ENCODE measurements at places on chromosomes 6 and 20.

- DNase-seq = no peak
Measured at GRCh38 chr6:104768906-104769305, 90.8 kb downstream of the HACE1 start.

- DNase-seq = no peak
Measured at GRCh38 chr6:167013067-167013466, 13.9 kb downstream of the CEP43 start.

GRCh38 chr6:143598466-143599080 lies 79.2 kb upstream of the PHACTR2 start:
- DNase-seq = no peak

DNA sequence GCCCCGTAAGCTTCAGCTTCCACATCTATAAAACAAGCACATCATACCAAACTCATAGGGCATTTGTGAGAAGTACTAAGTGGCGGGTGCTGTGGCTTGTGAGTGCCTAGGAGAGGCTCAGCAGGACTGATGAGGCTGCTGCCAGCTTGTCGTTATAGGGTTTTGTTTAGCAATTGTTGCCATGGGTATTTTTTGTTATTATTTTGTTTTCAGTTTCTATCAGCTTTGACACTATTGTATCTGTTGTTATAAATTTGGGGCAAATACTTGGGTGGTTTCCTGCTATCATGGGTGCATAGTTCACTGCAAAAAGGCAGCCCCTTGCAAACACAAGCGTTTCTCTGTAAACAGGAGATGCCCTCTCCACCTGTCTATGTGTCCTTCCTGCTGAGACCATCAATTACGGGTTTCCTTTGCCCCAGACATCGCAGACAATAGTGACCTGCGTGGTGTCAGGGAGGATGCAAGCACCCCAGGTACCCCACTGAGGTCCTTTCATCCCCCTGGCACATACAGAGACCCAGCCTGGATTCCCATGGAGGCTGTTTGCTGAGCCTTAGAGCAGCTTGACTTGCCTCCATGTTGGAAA lies 3.1 kb upstream of the CCDC167 start:
- DNase-seq = no peak

DNA sequence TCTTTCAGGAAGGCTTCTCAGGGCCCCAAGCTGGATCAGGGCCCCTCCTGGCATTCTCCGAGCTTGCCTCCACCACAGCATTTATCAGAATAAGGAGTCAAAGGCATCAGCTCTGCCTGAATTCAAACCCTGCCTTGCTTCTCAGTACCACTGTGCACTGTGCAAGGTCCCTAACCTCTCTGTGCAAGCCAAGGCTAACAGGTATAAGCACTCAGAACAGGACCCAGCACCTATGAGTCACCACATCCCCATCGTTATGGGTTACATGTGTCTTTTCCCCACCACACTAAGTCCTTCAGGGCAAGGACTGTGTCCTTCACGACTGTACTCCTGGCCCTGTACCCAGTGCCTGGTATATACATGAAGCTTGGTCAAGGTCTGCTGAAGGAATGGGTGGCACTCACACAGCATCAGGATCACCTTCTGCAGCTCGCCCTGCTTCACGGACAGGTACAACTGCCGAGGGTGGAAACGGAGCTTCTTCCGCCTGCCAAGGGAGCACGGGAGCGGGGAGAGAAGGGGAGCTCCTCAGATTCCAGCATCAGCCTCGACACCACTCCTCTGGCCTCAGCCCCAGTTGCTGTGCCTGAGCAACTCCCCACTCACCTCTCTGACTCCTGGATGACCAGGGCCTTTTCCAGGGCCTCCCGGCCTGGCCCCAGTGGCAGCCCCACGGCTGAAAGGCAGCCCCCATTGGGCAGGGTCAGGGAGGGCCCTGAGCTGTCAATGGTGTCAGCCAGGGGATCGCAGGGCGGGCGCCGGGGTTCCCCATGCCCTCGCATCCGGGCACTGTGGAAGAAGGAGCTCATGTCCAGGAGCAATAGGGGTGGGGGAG lies 8.6 kb upstream of the SLC44A4 start:
- no peak for DNase-seq

- no peak for DNase-seq
Measured at GRCh38 chr6:37480951-37481534, 18.6 kb downstream of the CCDC167 start.

DNA sequence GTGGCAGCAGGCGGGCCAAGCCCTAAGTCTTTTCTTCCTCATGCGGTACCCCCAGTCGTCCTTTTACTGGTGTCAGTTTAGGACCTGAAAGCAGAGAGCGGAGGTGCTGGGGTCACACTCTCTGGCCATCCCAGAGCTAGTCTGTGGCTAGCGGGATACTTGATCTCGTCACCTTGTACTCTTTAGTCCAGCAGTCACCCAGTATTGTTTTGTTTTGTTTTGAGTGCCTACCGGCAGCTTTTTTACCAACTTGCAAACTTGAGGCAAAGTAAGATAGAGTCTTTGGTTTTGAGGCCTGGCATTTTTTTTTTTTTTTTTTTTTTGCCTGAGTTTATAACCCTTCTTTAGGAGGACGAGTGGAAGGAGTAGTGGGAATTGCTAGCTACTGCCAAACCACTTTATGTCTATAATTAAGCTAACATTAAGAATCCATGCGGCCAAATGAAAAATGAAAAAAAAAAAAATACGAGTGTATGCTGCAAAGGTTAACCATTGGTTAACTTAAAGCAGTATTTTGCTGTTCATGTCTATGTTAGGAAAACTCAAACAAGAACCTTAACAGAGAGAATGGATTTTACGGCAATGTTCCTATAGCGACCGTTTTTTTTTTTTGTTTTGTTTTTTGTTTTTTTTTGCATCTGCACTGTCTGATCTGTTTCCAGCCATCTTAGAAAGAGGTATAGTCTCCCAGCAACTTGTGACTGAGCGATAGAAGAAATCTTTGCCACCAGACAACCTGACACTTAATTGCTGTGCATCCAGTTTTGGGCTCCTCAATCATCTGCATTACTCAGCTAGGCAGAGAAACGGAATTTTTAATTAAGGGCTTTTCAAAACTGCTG lies 56.9 kb downstream of the FAM217A start:
- no peak for DNase-seq

DNA sequence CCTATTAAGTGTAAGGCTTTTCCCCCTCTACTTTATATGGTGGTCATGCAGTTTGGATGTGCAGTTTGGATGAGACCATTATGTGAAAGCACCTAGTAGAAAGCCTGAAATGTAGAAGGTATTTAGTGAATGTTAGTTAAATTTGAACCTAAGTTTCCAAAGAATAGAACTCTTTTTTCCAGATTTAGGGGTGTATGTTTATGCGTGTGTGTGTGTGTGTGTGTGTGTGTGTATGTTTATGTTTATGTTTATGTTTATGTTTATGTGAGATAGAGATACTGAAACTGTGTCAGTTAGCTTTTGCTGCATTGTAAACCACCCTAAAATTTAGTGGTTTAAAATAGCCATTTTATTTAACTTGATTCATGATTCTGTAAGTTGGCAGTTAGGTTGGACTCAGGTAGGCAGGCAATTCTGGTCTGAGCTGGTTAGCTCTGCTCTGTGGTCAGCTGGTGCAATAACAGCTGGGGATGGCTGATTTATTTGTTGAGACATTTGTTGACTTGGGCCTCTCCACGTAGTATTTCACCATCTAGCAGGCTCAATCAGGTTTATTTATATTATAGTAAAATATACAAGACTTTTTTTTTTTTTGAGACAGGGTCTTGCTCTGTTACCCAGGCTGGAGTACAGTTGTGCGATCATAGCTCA lies 54.0 kb downstream of the STK4 start:
- no peak for DNase-seq

DNA sequence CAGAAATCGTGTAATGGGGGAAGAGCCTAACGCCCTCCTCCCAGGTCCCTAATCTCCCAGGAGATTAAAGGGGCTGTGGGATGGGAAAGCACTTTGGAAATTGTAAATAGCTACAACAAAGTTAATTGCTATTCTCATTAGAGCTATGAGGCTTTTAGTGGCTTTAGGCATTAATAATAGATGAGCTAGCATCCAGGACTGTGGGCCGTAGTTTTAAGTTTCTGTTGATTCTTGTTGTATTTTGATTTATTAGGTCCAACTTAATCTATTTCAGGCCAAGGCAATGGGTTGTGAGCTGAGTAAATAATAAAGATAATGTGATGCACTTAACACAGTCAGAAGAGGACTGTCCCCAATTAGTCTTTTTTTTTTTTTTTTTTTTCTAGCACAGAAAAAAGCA lies 67.7 kb downstream of the ANKRD6 start:
- no peak for DNase-seq

GRCh38 chr20:49964964-49965780 lies 17.6 kb upstream of the SNAI1 start:
- DNase-seq = peak; percentile 60

DNA sequence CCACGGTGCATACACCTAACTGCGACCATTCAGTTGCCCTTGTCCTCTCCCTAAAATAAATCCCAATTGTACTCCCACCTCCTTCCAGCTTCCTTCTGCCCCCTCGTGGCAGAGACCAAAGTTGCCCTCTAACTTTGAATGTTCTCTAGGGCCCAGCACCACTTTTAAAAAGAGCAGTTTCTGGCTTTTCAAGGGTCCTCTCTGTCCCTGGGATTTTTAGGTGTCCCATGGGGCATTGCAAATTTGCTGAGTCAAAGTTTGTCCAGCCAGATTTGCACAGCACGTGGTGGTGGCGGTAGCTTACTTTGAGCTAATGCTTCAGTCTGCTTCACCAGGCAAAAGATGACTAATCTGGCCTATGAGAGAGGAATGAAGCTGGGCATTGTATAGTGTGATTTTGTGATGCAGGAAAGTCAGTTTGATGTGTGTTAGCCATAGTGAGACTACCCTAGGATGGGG lies 100.2 kb downstream of the PERP start:
- no peak for DNase-seq

DNA sequence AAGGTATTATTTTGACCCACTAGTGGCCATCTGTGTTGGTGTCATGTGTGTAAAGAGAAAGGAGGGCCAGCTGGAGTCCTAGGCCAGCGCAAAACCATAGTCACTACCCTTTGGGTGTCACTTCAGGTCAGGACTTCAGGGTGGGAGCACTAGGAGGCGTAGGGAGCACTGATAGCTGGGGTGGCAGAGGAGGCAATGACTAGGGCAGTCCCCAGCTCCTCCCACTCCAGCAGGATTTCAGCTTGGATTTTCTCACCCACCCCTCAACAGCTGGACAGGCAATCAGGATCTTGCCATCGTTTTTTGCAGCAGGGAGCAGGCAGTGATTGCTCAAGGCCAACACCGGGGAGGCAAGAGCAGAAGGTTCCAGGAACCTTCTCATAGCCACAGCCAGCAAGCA lies 4.2 kb upstream of the HLA-DOA start:
- DNase-seq = no peak

GRCh38 chr6:110626442-110626841 lies 150.0 kb upstream of the SLC22A16 start:
- DNase-seq = no peak

DNA sequence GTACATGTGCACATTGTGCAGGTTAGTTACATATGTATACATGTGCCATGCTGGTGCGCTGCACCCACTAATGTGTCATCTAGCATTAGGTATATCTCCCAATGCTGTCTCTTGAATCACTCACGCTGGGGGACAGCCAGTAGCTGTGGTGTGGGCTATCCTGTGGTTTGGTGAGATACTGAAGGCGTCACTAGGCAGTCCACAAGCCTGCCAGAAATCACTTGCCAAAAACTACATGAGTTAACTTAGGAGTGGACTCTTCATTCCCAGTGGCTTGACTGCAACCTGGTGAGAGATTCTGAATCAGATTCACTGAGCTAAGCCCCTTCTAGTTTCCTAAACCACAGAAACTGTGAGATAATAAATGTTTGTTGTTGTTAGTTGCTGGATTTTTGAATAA lies 191.3 kb downstream of the TSHZ2 start:
- no peak for DNase-seq

GRCh38 chr6:127013865-127014264 lies 104.6 kb upstream of the RSPO3 start:
- DNase-seq = no peak

DNA sequence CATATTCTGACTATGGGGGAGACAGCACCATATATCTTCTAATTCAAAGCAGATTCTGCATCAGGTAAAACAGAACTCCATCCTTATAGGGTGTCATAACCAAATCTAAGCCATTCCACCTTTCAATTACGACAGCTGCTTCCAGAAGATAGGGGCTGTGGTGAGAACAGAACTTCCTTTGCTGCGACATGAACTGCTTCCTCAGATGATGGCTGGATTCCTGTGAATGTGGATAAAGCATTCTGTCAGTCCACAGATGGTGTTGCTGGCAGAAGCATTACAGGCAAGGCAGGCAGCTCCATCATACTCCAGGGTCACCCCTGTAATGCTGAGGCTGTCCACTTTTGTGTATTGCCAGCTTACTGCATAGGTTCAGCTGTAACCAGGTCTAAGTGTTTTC lies 172.1 kb upstream of the PROKR2 start:
- no peak for DNase-seq

- peak; percentile 17 for DNase-seq
Measured at GRCh38 chr6:99613705-99614429, 7.2 kb downstream of the PRDM13 start.

- peak; percentile 92 for DNase-seq
Measured at GRCh38 chr6:143842902-143843676, at the start of gene LTV1. Gene LTV1 (plus strand): TSS chr6:143843338. CDS start chr6:143843478, 140 bp downstream.

DNA sequence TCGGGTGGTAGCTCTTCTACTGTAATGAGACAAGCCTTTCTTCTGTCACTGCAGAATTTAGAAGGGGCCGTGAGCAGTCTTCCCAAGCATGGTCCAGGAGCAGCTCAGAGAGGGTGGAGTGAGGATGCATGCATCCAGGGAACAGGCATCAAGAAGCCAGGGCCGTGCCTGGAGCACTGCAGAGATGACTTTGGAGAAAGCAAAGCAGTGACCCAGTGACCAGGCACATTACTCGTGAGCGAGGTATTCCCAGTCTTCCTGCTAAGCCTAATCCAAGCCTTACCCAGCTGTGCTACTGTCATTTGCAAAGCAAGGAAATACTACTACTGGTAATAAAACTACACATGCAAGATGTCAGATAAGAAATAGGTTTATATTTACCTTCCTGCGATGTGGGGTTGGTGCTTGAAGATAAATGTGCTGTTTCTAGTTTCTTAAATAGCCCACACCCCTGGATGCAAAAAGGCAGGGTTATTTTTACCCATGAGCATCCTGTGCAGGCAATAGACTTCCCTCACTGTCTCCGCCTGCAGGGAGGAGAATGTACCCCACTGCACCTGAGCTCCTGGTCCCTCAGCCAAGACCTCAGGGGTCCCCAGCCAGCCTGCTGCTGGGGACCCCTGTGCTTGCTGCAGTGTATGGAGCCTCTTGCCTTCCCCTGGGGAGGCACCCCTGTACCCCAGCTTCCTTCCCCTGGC lies 62.9 kb downstream of the SSR1 start:
- DNase-seq = no peak

GRCh38 chr6:137723273-137724017 lies 143.6 kb upstream of the TNFAIP3 start:
- DNase-seq = no peak

Data from DMS 273 treated with DMSO at 0.1 percent for 48 hours (cell line).